Esophagus squamous epithelium (tissue), 5 donors: ENCODE measurements at places on chromosomes 6 and 20.

DNA sequence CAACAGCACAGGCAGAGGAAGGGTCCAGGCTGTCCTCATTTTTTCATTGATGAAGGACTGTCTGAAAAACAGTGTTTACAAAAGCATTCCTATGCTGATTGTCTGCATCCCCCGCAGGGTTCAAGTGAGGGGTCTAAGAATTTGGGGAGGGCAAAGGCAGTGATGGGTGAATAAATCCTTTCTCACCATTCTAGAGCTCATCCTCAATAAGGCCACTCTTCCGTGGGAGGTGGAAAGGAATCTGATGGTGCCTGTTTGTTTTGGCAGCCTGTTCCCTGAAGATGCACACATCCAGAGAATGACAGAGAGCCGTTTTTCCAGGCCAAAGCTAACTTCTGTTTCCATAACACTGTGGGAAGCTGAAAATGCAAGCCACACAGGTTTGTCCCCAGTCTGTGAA, 164.5 kb downstream of the MOXD1 start:
- no peaks in the 10 kb centered on the region for H3K36me3 ChIP-seq
- H3K27ac ChIP-seq, result no peak overlapping the region
- no peaks in the 10 kb centered on the region for H3K27me3 ChIP-seq
- no peak overlapping the region for H3K4me3 ChIP-seq

DNA sequence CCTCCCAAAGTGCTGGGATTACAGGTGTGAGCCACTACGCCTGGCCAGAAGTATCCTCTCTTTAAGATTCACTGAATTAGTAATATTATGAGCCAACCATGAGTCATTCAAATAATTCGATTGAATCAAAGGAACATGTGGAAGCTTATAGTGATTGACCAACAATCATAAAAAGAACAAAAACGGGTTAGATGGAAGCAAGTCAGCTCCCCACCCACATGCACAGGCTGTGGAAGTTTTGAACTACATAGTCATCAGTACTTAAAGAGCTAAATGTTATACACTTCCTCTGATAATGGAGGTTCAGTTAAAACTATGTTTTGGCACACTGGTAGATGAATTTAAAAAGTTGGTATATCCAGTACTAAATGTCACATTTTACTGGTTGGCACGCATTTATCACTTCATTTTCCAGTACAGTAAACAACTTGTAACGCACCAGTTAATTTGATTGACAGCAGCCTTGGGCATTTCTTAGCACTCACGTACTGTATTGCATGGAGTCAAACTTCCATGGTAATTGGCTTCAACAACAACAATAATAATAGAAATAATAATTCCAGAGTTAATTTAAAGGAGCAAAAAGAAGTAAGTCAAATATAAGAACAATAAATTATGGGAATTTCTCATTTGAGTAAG, 1107.3 kb upstream of the MAP3K7 start:
- H3K27ac ChIP-seq, result no peak overlapping the region
- H3K27me3 ChIP-seq, result no peaks in the 10 kb centered on the region
- no peaks in the 10 kb centered on the region for H3K36me3 ChIP-seq

DNA sequence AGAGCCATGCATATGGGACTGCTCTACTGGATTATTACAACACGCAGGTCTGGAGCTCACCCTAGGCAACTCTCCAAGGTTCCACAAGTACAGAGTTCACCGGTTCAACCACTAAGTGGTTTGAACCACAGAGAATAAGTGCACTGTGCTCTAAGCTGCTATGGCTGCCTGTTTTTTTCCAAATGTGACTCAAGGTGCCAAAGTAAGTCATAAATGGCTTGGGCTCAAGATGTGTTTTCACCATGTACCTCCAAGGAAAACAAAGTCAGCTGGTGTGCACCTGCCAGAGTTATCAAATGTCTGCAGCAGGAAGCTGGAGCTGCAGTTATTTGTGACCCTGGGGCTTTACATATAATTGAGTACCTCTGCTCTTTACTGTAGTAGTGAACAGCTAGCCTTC, 76.7 kb downstream of the PREP start:
- no peaks in the 10 kb centered on the region for H3K27me3 ChIP-seq
- no peak overlapping the region for H3K4me3 ChIP-seq
- peaks cover 52% of the 10 kb centered on the region for H3K4me1 ChIP-seq
- no peak for DNase-seq
- H3K27ac ChIP-seq, result no peak overlapping the region

- H3K36me3 ChIP-seq, result peaks cover 8% of the 10 kb centered on the region
- DNase-seq, result no peak
- H3K27me3 ChIP-seq, result no peaks in the 10 kb centered on the region
- H3K4me1 ChIP-seq, result no peaks in the 10 kb centered on the region
- H3K27ac ChIP-seq, result no peak overlapping the region
- H3K4me3 ChIP-seq, result no peak overlapping the region
These were observed 375.6 kb downstream of the ZFAND3 start for GRCh38 chr6:38195113-38195635.

GRCh38 chr6:24191346-24191745, 65.3 kb downstream of the NRSN1 start:
- H3K36me3 ChIP-seq, result no peaks in the 10 kb centered on the region
- DNase-seq, result no peak
- H3K4me1 ChIP-seq, result no peaks in the 10 kb centered on the region
- no peak overlapping the region for H3K27ac ChIP-seq
- no peaks in the 10 kb centered on the region for H3K27me3 ChIP-seq

- H3K27ac ChIP-seq, result no peak overlapping the region
- H3K27me3 ChIP-seq, result no peaks in the 10 kb centered on the region
- no peaks in the 10 kb centered on the region for H3K4me1 ChIP-seq
- DNase-seq, result no peak
These were observed 9.5 kb downstream of the NPEPL1 start for GRCh38 chr20:58702161-58702510.

DNA sequence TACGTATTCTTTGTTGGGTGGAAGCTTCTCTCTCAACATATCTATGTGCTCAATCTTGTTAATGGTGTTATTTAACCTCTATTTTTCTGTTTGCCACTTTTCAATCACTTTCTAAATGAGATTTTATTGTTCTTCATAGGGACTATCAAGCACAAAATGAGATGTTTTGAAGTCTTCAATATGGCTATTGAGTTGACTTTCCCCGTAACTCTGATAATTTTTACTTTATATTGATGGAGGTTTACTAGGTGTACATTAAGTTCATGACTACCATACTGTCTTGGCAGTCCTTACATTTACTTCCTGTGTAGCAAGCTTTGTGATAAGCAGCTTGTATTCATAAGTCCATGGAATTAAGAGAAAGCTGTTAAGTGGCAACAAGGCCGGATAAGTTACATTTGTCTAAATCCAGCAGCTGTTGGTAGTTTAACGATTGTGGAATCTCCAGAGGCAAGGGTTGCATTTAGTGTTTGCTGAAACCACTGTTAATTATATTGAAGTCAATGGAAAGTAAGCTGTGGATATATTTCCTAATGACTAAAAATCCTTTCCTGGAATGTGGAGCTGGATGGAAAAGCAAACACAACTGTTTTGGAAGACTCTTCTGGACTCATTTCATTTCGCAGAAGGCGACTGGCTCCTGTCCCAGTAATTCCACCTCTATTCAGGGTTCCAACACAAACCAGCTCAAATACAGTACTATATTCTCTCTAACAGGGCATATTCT, 57.3 kb upstream of the SMIM29 start:
- peak overlapping the region; percentile 2 for H3K27ac ChIP-seq
- DNase-seq, result no peak
- no peaks in the 10 kb centered on the region for H3K36me3 ChIP-seq
- H3K4me3 ChIP-seq, result no peak overlapping the region

DNA sequence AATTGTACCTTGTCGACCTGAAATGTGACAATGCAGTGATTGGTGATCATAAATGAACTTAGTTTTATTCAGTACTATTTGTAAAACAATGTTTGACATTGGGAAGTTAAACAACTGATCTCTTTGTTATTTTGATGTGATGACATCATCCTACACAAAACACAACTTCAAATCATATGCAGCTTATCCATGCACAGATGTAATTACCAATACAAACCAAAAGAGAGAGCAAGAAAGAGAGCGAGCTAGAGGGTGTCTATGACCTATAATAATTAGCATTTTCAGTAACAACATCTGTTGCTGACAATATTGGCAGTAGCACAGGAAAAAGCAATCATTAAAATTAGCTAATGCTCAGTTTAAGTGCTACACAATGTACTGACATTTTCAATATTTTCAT, 320.9 kb downstream of the UTRN start:
- no peak overlapping the region for H3K4me3 ChIP-seq
- H3K27me3 ChIP-seq, result no peaks in the 10 kb centered on the region
- H3K36me3 ChIP-seq, result no peaks in the 10 kb centered on the region
- no peak overlapping the region for H3K27ac ChIP-seq
- DNase-seq, result no peak
- no peaks in the 10 kb centered on the region for H3K4me1 ChIP-seq
